ENCODE measurements at places on chromosomes 3 and 15.
A peak's percentile ranks its signal among the peaks of the same experiment; 100 is the strongest.

GRCh38 chr3:41092844-41093243 is 106.5 kb upstream of the CTNNB1 start:
- DNase-seq, result no peak

DNA sequence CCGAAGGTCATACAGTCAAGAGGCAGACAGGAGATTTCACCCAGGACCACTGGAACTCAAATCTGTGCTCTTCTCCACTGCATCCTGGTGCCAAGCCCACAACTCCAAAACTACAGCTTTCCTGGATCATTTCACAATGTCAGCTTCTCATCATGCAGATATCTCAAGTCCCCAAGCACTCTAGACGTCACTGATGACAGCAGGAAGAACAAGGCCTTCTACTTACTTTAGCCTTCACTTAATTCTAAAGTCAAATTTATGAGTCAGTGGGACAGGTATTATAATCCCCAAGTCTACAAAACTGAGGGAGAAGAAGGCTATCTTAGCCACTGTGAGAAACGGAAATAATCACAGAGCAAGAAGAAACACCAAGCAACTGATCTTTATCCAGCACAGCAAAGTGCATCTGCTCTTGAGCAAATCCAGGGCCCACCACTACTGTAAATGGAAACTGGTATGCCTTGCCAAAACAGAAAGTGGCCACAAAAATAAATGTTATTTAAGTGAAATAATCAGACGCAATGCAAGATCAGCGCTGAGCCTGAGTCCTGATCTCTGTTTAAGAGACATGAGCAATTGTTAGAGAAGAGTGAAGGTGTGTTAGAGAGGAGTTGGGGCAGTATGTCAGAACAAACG is 928 bp downstream of the RAD18 start:
- DNase-seq, result no peak

GRCh38 chr3:191020730-191021396 is 158.4 kb upstream of the GMNC start:
- DNase-seq, result no peak

- no peak for DNase-seq
Measured at GRCh38 chr3:115628075-115628412, 4.7 kb downstream of the GAP43 start.

- DNase-seq, result no peak
Measured at GRCh38 chr15:77064539-77065308, 6.2 kb downstream of the TSPAN3 start.

DNA sequence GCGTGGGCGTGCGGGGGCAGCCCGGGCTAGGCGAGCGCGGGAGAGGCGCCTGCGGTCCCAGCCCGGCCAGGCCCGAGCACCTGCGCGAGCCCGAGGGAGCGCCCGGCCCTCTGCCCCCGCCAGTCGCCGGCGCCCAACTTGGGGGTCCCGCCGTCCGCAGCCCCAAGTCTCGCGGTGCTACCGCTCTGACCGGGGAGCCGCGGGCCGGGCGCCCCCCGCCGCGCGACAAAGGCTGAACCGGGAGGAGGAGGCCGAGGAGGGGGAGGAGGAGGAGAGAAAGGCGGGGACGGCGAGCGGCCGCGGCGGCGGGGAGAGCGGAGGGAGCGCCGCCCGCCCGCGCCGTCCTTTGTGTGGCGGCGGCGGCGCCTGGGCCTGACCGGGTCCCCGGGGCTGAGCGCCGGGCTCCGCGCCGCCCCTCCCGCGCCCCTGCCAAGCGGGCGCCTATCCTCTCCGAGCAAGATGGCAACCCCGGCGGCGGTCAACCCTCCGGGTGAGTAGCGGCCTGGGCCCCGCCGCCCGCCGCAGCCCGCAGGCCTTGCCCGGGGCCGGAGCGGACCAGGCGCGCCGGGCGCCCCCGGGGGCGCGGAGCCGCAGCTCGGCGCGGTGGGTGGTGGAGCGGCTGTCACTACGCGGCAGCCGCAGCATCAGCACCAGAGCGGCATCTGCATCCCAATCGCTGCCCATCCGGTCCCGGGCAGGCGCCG is at the start of gene ARNT2:
ARNT2 (plus strand) TSS at position 326 of the 704 bp plus-strand sequence; CDS start at position 460, 134 bp downstream.
- DNase-seq, result peak; percentile 78

- no peak for DNase-seq
Measured at GRCh38 chr15:75104804-75105557, 81.6 kb downstream of the PPCDC start.
